ENCODE measurements at places on chromosomes 1 and 21.
A peak's percentile ranks its signal among the peaks of the same experiment; 100 is the strongest.

DNA sequence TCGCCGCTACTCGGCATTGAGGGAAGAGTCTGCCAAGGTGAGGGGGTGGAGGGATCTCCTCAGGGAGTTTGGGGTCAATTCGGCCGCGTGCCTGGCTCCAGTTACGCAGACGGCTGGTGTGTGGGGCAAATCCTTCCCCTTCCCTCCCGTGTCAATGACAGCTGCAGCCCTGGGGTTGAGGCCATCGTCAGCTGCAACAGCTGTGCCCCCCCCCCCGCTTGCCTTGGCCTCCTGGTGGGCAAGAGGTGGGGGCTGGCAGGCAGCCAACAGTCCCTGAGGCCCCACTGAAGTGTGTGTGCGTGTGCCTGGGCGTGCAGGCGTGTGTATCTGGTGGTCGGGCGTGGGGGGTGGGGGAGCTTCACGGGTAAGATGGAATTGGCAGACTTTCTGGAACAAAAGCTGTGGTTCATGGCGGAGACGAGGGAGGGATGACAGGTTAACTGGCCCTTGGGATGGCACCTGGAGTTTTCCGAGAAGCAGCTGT, 25.6 kb downstream of the PPFIA4 start:
- no peak for DNase-seq

- DNase-seq = no peak
These were observed 785.8 kb upstream of the ADGRL4 start for GRCh38 chr1:79792219-79792930.

DNA sequence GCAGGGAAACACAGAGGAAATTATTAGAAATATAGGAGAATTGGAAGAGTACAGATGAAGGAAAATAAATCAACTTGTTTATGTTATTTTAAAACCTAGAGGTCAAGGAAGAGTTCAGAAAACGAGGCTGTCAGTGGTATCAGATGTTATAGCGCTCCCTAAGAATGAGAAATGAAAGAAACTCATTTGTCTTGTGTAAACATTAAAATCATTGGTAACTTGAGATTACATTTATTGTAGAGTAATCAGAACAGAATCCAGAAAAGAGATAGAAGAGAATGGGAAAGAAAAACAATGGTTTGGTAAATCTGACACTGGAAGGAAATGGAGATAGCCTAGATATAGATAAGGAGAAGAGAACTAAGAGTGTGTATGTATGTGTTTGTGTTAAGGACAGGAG, 106.4 kb downstream of the ATF6 start:
- DNase-seq = no peak

DNA sequence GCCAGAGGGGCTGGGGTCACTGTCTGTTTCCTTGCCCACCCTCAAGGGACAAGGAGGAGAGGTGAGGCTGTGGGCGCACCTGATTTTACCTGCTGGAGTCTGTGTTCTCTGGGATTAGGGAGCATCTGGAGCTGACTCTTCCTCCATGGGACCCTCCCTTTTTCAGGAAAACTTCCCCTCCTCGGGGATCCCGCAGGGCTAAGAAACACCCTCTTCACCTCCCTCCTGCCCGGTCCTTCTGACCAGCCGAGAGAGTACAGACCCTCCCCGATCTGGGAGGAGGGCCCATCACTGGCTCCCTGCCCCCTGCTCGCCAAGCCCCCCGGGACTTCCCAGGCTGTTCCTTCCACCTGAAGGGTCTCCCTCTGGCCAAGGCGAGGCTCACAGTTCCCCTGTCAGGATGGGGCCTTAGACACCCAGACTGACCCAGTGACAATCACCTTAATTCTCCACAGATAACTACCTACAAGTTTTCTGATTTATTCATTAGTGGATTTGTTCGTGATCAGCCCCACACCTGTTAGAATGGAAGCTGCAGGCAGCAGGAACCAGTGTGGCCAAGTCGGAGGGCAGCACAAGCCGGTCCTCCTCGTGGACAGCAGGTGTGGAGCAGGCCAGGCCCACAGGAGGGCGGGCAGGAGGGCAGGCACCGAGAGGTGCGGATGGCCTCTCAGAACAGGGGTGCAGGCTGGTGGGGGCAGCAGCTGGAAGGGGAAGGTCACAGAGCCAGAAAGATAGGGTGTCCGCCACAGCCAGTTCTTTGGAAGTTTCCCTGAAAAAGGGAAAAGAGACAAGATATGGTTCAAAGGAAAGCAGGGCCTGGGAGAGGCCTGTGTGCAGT, 15.9 kb upstream of the SAMD11 start:
- DNase-seq = no peak

GRCh38 chr1:178093951-178094738, at the start of gene RASAL2:
Gene RASAL2 (plus strand): TSS chr1:178094104. CDS start chr1:178094493, 389 bp downstream.
- no peak for DNase-seq

DNA sequence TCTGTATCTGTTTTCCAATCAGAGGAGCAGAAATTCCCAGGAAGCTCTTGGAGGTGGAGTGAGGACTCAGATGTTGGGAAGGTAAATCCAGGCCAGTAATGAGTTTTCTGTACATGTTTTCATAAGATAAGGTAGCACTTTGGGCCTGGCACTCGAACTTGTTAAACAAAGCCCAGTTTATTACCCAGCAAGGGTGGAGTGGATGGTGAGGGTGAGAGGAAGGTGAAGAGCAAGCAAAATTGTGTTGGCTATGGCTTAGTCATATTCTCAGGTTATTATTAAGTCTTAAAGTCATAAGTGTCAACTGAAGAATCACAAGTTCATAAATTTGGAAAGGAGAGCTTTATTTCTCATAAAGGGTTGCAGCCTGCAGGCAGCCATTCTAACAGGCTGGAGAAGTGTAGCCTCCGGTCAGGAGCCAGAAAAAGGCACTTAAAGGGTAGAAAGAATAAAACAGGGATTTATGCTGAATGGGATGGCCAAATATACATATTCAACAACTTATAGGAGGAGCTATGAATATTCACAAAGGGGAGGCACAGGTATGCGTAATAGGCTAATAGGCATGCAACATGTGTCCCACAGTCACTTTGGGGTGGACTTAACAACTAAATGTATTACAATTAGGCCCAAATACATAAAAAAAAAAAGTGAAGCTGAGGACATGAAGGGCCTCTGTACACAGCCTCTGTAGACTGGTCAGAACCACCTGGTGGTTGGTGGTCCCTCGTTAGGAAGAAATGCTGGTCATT, 523.9 kb downstream of the LMO4 start:
- DNase-seq = no peak

- DNase-seq = no peak
These were observed 50.7 kb downstream of the ELF3 start for GRCh38 chr1:202061055-202061454.

DNA sequence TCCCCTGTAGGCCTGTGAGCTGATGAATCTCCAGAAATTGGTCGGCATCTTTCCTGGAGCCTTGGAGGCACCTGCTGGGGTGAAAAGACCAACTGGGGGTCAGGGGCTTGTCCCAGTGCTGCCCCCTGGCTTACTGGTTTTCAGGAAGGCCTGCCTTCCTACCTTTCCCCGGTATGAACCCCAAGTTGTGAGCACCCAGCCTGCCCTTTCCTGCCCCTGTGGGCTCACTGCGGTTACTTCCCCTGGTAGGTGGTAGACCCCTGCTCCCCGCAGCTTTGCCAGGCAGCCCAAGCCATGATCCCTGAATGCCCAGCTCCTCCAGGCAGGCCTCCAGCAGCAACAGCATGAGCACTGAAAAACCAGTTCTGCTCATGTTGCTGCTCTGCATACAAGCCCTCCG, 10.2 kb downstream of the DMRTB1 start:
- DNase-seq = no peak

DNA sequence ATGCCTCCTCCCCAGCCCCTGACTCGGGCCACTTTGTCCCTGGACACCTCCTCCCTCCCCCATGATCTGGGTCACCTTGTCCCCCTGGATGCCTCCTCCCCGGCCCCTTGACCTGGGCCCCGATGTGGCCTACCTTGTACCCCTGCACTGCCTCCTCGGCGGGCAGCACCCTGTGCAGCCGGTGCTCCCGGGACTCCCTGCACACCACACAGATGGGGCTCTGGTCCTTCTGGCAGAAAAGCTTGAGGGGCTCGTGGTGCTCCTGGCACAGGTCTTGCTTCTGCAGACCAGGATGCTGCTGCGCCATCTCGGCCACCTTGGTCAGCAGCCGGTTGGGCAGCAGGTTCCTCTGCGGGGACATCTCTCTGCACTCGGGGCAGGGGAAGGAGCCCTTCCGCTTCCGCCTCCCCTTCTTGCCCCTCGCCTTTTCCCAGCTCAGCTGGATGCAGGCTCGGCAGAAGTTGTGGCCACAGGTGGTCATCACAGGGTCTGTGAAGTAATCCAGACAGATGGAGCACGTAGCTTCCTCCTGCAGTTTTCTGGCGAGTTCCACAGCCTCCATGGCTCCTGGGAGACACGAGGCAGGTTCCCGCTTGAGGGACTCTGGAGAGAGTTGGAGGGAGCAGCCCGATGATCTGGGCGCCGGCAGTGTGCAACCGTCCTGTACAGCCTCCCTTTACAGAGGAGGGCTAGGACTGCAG, 2.0 kb downstream of the TRIM17 start:
- DNase-seq = no peak

- no peak for DNase-seq
These were observed 33.2 kb upstream of the SERBP1 start for GRCh38 chr1:67463298-67463955.

- DNase-seq = peak; percentile 71
These were observed 2.6 kb downstream of the SLAMF8 start for GRCh38 chr1:159829273-159829634.

- no peak for DNase-seq
These were observed 114.5 kb downstream of the CRYAA start for GRCh38 chr21:43283136-43283924.

- no peak for DNase-seq
These were observed 510.1 kb upstream of the CXADR start for GRCh38 chr21:17002594-17003257.

DNA sequence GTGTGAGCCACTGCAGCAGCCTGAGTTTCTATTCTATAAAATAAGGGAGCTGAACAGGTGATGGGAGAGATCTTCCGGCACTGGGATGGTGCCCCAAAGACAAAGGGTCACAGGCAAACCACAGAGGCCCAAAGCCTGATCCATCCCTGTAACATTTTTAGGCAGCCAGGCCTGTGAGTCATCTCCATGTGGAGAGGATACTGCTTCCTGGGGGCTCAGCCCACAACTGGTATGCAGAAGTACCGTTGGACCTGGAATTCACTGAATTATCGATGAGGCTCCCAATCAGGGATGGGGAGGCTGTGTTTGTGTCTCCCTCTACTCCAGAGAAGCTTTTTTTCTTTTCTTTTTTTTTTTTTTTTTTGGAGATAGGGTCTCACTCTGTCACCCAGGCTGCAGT, 48.8 kb upstream of the WASF2 start:
- DNase-seq = no peak

DNA sequence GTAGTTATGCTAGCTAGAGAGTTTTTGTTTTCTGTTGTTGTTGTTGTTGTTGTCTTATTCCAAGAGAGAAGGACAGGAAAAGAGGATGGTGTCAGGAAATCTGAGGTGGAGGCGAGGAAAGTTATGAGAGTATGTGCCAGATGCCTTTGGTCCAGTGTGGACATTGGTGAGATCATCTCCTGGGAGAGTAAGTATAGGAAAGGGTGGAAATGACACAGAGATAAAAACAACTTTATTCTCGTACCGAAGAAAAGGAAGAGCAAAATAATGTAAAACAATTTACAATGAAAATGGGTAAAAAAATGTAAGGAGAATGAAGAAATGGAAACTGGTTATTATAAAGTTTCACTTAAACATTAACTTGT, 97.4 kb upstream of the ADGRL2 start:
- DNase-seq = no peak

DNA sequence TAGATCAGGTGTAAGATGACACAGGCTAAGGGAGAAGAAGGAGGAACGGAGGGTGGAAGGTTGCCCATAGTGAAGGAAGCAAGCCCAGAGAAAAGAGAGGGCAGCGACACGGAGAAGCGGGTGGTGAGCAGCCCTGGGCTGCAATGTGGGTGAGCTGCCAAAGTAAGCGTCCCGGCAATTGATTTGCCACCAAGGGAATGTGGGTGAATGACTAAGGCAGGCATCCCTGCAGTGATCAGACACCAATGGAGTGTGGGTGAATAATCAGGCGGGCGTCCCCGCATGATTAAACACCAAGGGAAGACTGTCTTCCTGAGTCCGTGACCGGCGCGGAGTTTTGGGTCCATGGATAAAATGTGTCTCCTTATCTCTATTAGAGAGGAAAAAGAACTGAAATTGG, 79.6 kb downstream of the UCHL5 start:
- no peak for DNase-seq

DNA sequence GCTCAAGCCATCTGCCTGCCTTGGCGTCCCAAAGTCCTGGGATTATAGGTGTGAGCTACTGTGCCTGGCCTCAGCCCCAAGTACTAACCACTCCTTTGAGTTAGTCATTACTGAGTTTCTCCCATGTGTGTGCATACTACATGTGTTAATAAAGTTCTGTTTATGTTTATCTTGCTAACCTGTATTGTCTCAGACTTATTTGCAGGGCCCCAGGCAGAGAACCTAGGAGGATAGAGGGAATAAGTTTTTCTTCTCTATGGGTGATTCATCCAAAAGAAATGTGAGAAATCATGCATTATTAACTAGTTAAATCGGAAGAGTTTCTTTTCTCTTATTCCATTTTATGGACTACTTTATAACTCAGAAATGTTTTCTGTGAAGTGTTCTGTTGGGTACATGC, 203.9 kb upstream of the CACYBP start:
- no peak for DNase-seq

- no peak for DNase-seq
These were observed 26.2 kb upstream of the PRKACB start for GRCh38 chr1:84117868-84118267.

DNA sequence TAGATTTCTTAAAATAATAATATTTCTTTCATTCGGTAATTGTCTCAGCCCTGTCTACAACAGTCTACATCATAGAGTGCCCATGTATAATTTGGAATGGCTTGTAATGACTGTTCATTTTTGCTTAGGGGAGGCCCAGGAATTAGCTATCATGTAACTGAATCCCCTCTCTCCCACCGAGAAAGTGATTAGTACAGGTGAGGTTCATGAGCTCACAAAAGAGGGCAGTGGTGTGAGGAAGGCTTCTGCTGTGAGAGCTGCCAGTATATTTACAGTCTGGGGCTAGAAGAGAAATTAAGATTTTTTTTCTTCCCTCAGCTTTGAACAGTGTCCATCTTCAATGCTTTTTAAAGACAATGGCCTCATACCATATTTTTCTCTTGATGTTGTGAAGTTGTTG, 340.7 kb downstream of the ADGRL2 start:
- DNase-seq = no peak

DNA sequence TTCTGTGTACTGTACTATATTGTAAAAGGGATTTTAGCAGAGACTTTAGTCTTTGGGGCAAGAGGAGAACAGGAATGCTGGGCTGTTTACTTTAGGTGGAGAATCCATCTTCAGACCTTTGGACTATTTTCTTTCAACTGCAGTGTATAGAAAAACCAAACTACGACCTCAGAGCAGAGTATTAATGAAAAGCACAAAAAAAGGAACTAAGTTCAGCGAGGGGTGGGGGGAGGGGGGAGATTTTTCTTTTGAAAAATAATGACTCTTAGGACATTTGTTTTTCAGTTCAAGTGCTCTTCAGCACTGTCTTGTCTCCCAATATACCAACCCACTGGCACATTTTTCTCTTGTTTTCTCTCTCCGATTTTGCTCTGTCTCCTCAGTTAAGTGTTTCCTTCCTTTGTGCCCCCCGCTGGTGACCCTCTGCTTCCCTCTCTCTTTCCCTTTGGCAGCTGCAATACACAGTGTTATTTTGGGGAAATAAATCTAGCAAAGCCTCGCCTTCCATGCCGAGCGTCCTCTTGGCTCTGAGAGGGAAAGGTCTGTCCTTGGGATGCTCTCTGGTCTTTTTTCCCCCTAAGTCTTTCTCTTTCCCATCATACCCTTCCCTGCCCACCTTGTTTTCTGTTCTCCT, 44.8 kb downstream of the ACP6 start:
- DNase-seq = no peak

Data from SIG-M5 (cell line).